ENCODE measurements at places on chromosomes 11 and 22.

DNA sequence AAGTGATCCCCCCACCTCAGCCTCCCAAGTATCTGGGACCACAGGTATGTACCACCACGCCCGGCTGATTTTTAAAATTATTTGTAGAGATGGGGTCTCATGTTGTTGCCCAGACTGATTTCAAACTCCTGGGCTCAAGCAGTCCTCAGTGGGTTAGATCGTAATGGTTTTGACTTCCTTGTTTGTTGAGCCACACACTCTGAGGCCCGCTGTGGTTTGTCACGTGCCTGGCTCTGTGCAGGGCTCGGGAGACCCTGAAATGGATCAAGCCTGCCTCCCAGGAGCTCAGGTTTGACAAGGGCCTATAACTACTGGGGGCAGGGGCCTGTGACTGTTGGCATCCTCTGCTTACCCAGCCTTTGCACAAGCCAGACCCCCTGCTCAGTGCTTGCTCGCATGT, 68.1 kb downstream of the MPPED1 start:
- no peak for DNase-seq

- no peak for DNase-seq
Observed at GRCh38 chr11:808427-809286, 1.1 kb upstream of the RPLP2 start.

DNA sequence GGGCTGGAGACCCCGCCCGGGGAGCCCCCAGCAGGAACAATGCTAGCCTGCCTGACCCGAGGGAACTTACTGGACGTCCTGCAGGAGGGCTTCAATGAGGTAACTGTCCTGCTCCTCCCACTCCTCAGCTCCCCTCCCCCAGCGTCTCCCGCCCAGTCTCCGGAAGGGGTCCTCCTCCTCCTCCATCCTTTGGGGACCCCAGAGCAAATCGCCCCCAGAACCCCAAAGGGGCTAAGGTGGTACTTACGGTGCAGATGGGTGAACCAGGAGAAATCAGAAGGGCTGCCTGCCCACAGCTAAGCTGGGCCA, 272 bp downstream of the DIXDC1 start:
- DNase-seq, result no peak

DNA sequence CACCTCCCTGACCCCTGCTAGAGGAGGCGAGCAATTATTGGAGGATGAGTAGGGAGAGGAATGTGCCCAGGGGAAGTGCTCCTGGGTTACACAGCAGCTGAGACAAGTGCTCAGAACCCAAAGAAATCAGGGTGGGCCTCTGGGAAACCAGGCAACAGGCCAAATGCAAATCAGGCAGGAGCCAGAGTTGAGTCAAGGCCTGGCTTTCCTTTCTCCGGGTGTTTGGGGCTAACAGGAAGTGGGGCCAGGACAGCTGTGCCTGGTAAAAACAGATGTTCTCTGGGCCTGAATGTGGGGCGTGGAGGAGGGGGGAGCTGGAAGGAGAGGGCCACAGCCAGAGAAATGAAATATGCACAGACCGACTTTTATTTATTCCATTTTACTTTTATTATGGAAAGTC, 22.0 kb downstream of the MFNG start:
- DNase-seq, result no peak

DNA sequence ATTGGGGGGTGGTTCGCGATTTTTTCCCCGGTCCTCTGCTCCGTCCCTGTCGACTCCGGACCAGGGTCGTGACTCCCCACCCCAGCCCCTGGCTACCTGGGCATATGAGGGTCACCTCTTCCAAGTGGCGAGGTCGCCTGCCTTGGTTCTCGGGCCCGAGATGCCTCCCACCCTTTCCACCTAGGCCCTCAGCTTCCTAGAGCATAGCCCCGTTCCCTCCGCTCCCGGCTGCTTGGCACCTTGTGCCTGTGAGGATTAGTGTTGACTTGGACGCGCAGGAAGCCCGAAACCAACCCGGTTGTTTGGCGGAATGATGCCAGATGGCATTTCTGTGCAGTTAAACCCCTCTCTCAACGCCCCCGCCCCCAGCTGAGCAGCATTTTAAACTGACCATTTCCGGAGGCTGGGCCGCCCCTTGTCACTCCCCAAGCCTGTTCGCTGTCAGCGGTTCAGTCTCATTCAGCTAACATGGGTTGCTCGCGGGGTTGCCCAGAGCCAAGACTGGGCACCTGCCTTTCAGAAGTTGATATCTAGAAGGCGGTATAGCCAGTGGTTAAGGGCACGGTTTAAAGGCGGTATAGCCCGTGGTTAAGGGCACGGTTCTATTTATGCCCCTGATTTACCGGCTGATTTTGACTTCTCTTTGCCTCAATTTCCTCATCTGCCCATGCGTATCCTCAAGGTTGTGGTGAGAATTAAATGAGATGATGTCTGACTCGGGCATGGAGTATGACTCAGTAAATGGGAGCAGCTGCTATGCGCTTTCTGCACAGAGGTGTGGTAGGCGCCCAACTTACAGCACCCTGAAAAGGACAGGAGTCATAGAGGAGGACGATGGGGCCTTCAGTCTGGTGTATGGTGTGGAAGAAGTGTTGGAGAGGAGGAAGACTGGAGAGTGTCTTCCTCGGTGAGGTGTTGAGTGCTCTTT, 639 bp downstream of the INCENP start:
- DNase-seq, result peak; percentile 67

- DNase-seq, result no peak
Observed at GRCh38 chr11:69746752-69747742, 28.1 kb downstream of the FGF4 start.

DNA sequence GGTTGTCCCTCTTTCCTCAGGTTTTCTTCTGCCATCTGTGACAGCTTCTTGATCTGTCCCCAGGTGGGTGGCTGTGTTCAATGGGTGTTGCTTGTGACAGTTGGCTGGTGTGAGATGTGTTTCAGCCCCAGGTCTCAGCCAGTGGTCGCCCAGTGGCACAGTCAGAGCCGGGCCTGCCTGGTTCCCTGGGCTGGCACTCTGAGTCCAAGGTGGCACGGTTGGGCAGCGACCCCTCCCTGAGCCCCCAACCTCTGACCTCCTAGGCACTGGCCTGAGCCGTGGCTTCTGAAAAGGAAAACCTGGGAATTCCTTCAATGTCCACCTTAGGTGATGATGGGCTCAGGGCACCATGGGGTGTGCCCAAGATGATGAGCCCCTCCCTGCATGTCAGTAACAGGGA, 14.0 kb upstream of the PRODH start:
- no peak for DNase-seq

- no peak for DNase-seq
Observed at GRCh38 chr11:129973068-129973467, 29.6 kb downstream of the PRDM10 start.

DNA sequence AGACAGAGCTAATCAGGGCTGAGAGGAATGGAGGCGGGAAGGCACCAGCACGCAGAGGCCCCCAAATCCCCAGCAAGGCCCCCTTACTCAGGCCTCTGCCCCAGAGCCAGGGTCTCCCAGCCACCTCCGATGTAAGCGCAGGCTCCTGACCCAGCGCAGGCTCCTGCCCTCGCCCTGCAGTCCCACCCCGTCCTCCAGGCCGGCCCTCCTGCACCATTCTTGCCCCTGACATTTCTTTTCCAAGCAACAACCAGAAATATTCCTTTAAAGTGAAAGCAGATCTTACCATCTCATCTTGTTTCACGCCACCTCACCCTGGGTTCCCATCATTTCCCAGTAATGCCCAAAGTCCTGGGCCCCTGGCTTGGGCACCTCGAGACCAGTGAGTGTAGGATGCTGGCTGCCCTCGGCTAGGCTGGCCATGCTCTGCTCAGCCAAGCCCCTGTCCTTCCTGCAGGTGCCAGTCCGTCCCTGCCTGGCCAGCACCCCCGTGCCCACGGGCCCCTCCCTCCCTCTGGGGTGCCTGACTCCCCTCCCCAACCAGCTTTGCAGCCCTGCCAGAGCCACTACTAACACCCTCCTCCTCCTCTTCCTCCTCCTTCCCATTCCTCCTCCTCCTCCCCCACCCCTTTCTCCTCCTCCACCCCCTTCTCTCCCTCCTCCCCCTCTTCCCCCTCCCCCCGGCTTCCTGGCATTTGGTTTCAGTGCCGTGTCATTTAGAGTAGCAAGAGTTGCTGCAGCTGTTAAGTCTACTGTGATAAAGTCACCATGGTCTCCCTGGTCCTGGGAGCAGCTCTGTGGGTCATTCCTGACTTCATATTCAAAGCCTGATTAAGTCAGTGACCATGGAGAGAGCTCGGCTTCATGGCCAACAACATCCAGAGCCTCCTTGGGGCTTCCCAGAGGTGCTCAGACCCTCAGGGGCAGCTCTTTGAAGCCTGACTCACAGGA, 78.7 kb downstream of the PIWIL3 start:
- no peak for DNase-seq

DNA sequence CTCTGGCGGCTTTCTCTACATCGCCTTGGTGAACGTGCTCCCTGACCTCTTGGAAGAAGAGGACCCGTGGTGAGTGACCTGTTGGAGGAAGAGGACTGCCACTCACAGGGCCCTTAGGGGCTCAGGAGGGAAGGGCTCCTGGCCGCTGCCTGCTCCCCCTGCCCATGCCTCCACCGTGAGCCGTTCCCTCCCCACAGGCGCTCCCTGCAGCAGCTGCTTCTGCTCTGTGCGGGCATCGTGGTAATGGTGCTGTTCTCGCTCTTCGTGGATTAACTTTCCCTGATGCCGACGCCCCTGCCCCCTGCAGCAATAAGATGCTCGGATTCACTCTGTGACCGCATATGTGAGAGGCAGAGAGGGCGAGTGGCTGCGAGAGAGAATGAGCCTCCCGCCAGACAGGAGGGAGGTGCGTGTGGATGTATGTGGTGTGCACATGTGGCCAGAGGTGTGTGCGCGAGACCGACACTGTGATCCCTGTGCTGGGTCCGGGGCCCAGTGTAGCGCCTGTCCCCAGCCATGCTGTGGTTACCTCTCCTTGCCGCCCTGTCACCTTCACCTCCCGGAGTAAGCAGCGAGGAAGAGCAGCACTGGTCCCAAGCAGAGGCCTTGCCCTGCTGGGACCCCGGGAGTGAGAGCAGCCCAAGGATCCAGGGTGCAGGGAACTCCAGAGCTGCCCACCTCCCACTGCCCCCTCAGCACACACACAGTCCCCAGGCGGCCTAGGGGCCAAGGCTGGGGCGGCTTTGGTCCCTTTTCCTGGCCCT, 6.9 kb downstream of the SLC39A13 start:
- DNase-seq, result no peak

GRCh38 chr11:96373826-96374225, 15.9 kb downstream of the CCDC82 start:
- no peak for DNase-seq

GRCh38 chr22:39526736-39527171, 5.8 kb downstream of the RPS19BP1 start:
- no peak for DNase-seq

DNA sequence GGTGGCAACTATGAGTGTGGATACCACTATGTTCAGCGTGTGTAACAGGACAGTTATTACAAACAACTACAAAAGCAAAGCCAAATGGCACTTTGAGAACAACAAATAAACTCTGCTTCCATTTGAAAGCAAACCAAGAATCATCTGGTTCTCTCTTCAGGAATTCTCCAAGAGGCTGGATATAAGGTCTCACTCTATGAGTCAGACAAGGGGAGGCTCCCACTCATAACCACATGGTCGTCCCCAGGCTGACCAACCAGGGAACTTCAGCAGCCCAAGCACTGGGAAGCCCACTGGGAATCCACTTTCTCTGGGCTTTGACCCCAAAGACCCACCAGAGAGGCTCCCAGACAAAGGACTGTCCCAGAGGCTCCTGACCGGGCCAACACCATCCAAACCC, 35.3 kb downstream of the DGCR2 start:
- DNase-seq, result no peak

GRCh38 chr11:16012125-16012751, 344.1 kb downstream of the SOX6 start:
- DNase-seq, result no peak

DNA sequence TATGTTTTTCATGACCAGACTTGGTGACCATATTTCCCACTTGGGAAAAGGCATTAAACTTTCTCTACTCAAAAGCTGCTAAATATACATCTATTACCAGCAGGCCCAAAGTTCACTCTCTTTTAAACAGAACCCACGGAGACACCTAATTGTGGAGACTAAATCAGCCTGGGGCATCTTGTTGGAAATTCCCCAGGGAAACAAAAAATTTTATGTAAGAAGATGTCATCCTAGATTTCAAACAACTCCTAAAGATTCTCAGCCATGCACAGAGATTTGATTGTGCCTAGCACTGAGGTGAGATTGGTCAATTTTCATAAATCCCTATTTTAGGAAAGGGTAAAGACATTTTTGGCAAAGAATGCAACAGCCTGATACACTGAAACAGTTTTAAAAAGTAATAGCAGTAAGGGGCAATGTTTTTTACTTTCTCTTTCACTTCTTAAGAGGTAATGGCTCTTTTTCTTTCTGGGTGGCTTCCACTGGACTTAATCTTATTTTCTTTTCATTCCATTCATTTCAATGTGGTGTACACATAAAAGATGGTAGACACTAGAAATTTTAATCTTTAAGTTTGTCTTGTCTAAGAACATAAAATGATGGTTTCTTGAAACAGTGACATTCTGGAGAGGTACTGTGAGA, 9.6 kb downstream of the OR52N2 start:
- DNase-seq, result no peak

- peak; percentile 32 for DNase-seq
Observed at GRCh38 chr22:46688949-46689348, 49.1 kb downstream of the CERK start.

DNA sequence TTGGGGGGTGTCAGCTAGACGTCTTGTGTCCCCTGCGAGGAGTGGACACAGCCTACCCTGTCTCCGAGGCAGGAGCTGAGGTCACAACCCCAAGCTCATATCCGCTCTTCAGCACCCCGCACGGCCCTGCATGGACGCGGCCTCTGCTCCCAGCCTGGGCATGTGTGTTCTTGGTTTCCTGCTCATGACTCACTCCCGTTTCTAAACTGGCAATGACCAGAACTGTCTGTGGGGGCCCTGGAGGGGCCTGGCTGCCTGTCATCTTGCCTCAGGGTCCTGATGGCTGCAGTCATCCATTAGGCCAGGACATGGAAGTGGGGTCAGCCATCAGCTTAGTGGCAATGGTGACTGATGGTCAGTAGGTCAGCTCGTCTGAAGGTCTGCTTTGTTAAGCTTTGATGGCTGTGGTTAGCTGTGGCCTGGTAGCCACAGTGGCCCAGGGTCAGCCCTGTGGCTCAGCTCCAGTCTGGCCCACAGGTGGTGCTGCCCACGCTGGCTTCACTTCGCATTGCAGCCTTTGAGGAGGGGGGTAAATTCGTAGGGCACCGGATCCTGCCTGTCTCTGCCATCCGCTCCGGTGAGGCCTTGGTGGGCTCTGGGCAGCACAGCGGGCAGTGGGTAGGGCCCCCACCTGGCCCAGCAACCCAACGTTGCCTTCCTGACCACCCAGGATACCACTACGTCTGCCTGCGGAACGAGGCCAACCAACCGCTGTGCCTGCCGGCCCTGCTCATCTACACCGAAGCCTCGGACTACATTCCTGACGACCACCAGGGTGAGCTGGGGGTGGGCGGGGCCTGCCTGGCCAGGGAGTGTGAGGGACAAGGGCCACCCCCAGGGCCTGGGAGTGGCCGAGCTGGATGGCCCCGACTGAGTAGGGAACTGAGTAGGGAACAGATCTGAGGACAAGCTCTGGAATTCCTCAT, 12.0 kb downstream of the PLCB3 start:
- DNase-seq, result no peak

DNA sequence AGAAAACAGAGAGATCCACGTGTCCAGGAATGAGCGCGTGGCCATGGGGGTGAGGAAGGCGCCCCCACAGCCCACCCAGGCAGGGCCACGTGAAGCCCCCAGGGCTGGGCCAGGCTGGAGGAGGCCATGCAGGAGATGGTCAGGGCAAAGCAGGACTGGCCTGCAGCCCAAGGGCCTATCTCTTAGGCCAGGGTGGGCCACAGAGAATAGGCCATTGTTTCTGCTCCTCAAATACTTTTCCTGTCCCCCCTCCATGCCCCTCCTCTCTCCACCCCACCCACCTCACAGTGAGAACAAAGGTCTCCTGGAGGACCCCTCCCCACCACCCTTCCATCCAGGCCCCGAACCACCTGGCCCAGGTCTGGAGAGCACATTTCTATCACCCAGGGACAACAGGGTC, 8.3 kb upstream of the CDC42EP1 start:
- no peak for DNase-seq
